ENCODE measurements at places on chromosomes 12 and 14.

- DNase-seq = no peak
These were observed 202.7 kb downstream of the RASSF9 start for GRCh38 chr12:85633491-85633890.

- no peak for DNase-seq
These were observed 2.4 kb downstream of the DHH start for GRCh38 chr12:49092086-49092815.

- DNase-seq = peak; percentile 83
These were observed 20.6 kb downstream of the MAPK1IP1L start for GRCh38 chr14:55071870-55072640.

DNA sequence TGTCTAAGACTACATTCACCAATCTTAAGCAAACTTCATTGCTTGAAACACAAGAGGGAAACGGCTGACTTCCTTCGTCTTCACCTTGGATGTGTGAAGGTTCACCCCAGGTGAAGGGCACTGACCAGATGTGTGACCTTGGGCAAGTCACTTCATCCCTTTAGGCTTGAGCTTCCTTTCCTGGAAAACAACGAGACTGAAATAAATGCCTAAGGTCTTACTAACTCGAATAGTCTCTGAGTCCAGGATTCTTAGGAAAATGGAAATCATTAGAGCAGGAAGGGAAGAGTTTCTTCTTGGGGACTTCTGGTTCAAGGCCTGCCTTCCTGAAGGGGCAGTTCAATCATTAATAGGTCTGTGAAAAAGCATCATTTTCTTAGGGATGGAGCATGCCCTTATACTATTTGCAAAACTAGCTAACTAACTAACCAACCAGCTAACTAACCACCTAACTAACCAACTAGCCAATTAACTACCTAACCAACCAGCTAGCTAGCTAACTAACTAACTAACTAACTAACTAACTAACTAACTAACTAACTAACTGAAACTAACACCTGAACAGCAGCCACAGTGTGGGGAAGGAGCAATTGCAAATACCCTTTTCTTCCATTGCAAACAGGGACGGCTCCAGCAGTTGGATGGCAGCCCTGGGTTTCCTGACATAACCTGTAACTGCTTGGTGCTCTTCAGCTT, 31.5 kb upstream of the EMP1 start:
- no peak for DNase-seq

GRCh38 chr12:19901841-19902240, 462.5 kb downstream of the AEBP2 start:
- no peak for DNase-seq

- no peak for DNase-seq
These were observed 1.8 kb downstream of the GLRX5 start for GRCh38 chr14:95536671-95537070.

DNA sequence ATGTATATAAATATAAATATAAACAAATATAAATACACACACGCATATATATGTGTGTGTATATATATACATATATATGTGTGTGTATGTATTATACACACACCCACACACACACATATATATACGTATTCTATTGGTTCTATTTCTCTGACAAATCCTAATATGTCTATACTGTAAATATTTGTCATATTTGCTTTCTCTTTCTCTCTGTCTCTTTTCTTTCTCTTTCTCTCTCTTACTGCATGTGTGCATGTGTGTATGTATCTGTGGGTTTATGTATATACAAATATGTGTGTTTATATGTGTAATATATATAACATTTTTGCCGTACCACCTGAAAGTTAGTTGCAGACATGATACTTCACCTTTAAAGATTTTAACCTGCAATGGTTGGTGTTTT, 174.2 kb upstream of the PLEKHG7 start:
- DNase-seq = no peak

DNA sequence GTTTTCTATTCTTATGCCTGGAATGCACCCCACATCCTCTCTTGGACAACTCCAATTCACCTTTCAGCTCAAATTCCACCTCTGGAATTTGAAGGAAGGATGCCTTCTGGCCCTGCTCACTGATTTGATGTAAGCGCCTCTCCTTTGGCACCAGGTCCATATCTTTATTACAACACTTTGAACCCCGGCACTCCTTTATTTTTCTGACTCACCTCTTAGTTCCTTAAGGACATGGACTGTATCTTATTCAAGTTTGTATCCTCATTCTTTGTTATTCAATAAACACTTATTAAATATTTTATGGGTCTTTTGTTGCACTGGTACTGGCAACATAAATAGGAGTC, 3.1 kb downstream of the GALC start:
- DNase-seq = no peak

DNA sequence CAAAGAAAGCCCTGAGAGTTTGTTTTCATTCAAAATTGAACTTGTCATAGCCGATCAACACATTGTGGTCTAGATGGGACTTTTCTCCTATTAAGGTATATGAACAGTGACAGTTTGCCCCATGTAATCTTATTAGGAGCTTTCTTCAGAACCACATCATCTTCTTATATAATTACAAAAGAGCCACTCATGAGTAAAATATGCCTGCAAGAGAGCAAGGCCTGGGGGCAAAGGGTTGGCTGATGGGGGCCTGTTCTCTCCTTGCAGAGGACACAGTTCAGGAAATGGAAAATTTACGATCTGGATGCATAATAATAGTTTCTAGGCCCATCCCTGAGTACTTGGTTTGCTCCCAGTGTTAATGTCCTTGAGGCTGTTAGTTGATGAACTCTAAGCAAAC, 87.8 kb downstream of the FLRT2 start:
- DNase-seq = no peak

GRCh38 chr14:105065280-105066228, at the start of gene GPR132:
Gene GPR132, minus strand, starts transcription at chr14:105065430. Its CDS starts 10,010 bp downstream, at chr14:105055420.
- DNase-seq = no peak

GRCh38 chr14:72685456-72685855, 208.4 kb downstream of the DPF3 start:
- DNase-seq = no peak

- DNase-seq = no peak
These were observed 95.7 kb downstream of the PDE3A start for GRCh38 chr12:20463913-20464524.

GRCh38 chr12:131830335-131830913, 2.2 kb downstream of the MMP17 start:
- no peak for DNase-seq

GRCh38 chr12:68001486-68002466, 12.5 kb downstream of the IFNG-AS1 start:
- DNase-seq = no peak

GRCh38 chr14:100575266-100575995, 11.8 kb downstream of the BEGAIN start:
- no peak for DNase-seq

Data from epithelial cell of prostate (primary cell).